ENCODE measurements at places on chromosomes 13 and 19.

DNA sequence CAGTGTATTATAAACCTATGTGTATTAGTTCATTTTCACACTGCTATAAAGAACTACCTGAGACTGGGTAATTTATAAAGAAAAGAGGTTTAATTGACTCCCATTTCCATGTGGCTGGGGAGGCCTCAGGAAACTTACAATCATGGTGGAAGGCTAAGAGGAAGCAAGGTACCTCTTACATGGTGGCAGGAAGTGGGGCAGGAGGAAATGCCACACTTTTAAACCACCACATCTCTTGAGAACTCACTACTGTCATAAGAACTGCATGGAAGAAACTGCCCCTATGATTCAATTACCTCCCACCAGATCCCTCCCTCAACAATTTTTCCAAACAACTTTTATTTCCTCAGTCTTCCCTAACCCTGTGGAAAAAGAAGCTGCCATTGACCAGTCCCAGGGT, 14.5 kb upstream of the TPP2 start:
- peak; percentile 31 for DNase-seq

- no peak for DNase-seq
These were observed 318.9 kb upstream of the HTR2A start for GRCh38 chr13:47215736-47216135.

DNA sequence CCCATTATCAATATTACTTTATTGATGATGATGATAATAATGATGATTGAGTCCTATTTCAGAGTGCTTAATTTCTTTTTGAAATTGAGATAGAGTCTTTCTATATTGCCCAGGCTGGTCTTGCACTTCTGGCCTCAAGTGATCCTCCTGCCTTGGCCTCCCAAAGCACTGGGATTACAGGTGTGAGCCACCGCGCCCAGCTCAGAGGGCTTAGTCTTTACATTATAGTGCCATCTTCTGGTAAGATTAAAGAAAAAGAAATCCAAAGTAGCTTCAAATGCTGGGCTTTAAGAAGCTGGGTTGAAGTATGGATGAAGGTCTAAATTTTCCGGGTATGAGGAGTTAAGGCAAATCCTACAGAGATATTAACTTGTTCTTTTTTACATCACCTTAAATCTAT, 3.4 kb upstream of the ZNF333 start:
- peak; percentile 37 for DNase-seq

GRCh38 chr19:39030854-39031367, 1.4 kb downstream of the FBXO27 start:
- DNase-seq = no peak

GRCh38 chr13:49877629-49878218, 58.4 kb downstream of the SPRYD7 start:
- no peak for DNase-seq

- peak; percentile 71 for DNase-seq
These were observed 344 bp downstream of the NHLRC3 start for GRCh38 chr13:39038569-39039030.

DNA sequence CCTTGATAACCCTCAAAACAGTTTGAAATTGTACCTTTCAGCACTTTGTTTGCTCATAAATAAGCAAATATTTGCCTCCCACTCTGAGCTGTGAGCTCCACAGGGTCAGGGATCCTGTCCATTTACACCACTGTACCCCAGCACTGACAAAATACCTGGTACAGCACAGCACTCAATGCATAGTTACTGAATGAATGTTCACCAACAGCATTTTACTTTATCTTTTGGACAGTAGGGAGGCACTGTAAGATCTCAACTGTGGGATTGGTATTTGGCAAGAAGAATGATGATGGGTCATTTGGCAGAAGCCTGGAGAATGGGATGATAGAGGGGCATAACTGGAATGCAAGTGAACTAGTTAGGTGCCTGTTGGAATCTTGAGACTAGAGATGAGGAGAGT, 127.2 kb upstream of the ARGLU1 start:
- no peak for DNase-seq

- no peak for DNase-seq
These were observed 238.1 kb upstream of the SERP2 start for GRCh38 chr13:44135566-44135965.

GRCh38 chr13:48532256-48532505, 699 bp downstream of the RCBTB2 start:
- no peak for DNase-seq

DNA sequence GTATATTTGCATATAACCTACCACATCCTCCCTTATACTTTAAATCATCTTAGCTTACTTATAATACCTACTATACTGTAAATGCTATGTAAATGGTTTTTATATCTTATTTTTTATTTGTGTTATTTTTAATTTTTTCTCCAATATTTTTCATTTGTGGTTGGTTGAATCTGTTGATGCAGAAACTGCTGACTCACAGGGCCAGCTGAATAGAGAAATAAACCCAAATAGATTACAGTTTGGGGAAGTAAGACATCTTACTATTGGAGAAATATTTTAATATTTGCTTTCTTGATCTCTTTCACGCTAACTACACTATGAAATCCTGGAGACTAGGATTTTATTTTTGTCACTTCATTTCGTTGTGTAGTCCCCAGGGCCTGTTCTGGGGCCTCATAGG, 7.1 kb downstream of the SMAD9 start:
- no peak for DNase-seq

GRCh38 chr13:27339299-27339698, 68.7 kb downstream of the RASL11A start:
- DNase-seq = peak; percentile 61

- DNase-seq = no peak
These were observed 32.6 kb upstream of the ASF1B start for GRCh38 chr19:14168993-14169392.

GRCh38 chr13:27309967-27310598, 39.5 kb downstream of the RASL11A start:
- DNase-seq = no peak

DNA sequence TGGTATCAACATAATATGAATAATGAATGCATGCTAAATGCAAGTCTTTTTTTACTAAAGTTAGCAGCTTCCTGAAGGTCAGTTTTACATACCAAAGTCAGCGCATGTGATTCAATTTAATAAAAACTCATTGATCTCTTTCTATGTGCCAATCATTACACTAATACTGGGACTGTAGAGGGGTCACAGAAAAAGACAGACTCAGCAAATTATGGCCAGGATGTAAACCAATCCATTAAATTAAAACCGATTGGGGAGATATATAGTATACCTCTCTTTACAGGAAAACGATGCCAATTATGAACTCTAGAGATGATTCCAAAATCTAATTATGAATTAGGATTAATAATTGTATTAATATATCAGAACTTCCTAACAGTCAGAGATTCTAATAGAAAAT, 624.4 kb upstream of the PCDH20 start:
- DNase-seq = no peak

GRCh38 chr13:42820451-42820850, 39.1 kb downstream of the FAM216B start:
- DNase-seq = no peak

DNA sequence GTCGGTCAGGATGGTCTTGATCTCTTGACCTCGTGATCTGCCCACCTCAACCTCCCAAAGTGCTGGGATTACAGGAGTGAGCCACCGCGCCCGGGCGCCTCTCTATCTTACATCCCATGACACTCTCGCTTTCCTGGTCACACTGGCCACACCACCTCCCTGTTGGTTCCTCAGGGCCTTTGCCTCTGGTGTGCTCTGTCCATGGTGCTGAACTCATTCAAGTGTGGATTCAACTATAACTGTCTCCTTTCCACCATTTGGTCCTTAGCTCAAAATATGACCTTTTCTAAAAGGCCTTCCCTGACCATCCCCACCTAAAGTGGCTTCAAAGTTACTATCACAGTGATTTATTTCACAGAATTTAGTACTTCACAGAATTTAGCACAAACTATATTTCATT, 3.7 kb upstream of the SMIM17 start:
- DNase-seq = no peak

DNA sequence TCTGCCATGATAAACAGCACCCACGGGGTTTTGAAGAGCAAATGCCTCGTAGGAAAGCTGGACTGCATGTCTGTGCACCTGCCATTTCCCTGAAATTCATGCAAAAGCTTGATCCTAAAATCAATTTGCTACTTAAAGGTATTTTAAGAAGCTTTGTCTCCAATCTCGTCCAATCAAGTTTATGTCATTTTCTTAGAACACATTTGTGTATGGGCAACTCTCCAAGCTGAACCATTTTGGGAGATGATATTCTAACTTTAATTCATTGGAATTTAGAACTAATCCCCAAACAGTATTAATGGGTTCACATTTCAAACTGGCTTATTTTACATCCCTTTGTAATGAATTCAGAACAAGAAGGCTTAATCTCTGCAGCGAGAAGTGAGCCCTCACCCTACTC, 822 bp downstream of the ADPRHL1 start:
- DNase-seq = no peak

GRCh38 chr13:112118451-112119064, 51.6 kb downstream of the SOX1 start:
- DNase-seq = no peak

- no peak for DNase-seq
These were observed 157.0 kb downstream of the RNF17 start for GRCh38 chr13:24921003-24921402.

DNA sequence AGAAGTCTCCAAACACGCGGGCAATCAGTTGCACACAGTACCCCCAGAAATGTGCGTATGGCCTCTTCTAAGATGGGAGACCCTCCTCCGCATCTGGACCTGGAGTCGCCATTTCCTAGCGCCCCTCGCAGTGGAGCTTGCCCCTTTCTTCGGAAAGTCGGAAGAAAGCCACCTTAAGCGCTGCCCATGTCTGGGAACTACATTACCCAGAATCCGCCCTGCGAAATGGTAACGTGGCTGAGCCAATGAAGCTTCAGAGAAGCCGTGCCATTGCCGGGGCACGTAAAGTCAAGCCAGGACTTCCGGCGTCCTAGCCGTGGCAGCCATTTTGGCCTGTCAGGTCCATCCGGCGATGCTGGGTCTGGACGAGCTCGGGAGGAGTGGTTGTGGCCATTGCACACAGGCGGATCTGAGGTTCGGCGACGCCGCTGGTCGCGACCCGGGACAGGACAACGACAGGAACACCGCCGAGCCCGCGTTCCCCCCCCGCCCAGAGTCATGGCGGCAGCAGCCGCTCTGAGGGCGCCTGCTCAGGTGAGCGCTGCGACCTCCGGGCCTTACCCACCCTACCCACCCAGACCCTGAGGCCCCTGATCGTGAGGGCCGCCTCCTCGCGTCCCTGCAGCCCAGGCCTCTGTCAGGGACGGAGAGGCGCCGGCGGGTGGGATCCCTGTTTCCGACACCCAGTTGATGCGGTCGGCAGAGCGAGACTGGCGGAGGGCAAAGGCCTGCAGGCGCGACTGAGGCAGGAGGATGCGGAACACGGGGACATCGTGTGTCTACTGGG, at the start of gene ZNF586:
Gene ZNF586 (plus strand): TSS at position 332 of the 787 bp plus-strand sequence. CDS start 167 bp downstream, at position 499.
- peak; percentile 94 for DNase-seq
